Left colon (tissue), 2 donors: ENCODE measurements at places on chromosomes 2 and 18. TPM values are rescaled to one million over a fixed set of nuclear protein-coding genes. Genes with fewer than 3 reads are reported as not detected.
A peak's percentile ranks its signal among the peaks of the same experiment; 100 is the strongest.

- DNase-seq = no peak
Observed at GRCh38 chr18:67590571-67591141, 74.1 kb upstream of the DSEL start.

GRCh38 chr2:219245899-219246230 is 586 bp downstream of the STK16 start:
- DNase-seq = no peak

The TUBA4B gene
- total RNA-seq = not detected

DNA sequence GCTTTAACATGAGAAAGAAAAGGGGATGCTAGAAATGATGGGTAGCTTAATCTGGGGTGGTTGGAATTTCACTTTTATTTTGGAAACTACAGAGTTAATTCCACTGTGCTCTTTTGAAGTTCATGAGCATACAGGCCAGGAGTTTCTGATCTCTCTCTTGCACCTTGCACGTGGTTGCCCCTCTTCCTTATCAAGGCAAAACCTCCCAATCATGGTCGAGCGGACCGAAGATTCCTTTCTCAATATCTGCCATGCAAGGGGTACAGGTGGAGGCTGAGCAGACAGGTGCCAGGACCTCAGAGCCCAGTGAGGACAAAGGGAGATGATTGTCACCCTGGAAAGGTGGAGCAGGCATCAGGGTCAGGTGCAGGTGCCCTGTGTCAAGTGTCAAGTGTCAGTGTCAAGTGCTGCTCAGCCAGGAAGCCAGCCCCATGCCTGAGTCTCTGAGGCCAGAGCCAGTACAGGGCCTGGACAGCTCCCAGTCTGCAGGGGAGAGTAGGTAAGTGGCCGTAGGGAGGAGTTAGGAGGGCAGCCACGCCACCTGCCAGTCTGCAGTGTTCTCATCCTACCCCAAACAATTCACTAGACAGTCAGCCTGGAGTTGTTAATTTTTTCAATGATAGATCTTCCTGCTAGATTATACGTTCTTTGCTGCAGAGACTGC is 42.2 kb downstream of the LPIN1 start:
- no peak for DNase-seq

The ATP8B1 gene
- total RNA-seq = 387 TPM

The EMILIN1 gene
- 41.6 TPM for total RNA-seq

DNA sequence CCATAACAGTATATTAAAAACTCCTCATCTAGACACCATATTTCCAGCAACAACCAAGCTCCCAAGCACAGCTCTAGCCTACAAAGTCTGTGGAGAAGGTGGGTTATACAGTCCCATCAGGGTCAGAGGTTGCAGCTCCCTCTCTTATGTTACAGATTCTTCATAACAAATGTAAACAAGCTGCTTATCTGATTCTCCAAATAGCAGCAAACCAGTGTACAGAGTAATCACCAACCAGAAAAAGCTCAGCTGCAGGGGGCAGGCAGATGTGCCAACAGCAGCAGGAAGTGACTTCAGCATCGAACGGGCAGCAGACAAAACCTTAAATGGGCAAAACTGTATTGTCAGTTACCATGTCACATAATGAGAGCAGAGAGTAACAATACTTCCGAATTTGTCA is 52.9 kb upstream of the NABP1 start:
- DNase-seq = no peak

DNA sequence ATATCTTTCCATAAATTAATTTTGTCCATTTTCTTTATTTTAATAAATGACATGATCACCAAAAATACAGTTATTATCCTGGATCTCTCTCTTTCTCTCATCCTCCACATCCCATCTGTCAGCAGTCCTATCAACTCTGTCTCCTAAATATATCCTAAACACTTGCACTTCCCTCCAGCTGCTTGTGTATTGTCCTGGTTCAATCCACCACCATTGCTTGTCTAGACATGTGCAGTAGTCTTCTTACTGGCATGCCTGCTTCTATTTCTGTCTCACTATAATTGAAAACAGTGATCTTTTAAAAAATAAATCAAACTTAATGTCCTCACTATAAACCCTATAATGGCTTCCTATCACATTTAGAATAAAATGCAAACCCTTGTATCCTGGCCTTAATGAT is 2168.6 kb upstream of the PIK3C3 start:
- DNase-seq = no peak

The PRKAG3 gene
- total RNA-seq = not detected

DNA sequence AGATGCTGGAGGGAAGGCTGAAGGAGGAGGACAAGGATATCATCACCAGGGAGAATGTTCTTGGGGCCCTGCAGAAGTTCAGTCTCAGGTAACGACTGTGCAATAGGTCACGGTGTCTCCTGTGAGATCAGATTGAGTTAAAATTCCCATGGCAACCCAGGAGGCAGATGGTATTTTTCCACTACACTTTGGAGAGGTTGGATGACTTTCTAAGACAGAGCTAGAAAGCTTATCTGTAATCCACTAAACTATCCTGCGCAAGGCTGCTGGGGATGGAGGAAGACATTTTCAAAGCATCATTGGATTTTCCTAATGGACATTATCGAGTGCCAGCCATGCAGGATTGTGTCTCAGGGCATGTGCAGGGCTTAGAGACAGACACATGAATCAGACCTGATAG is 74.6 kb downstream of the ARMC9 start:
- DNase-seq = no peak

- DNase-seq = no peak
Observed at GRCh38 chr18:23526501-23527063, 23.3 kb downstream of the RMC1 start.

The BOLL gene
- not detected for total RNA-seq

DNA sequence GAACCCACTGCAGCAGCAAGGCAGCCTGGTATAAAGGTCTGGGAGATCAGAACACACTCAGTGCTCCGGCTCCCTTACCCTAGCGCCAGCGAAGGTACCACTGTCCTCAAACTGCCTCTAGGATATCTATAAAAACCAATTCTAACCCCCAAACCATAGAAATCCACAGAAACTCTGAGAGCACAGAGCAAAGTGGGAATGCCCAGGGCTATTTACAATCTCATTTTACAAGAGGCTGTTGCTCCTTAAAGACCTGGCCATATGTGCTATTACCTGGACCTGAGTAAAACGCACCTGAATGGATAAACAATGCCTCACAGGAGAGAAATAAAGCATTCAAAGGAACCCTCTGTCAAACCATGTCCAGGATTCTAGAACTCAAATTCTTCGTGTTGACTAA is 4.3 kb downstream of the STK39 start:
- no peak for DNase-seq

DNA sequence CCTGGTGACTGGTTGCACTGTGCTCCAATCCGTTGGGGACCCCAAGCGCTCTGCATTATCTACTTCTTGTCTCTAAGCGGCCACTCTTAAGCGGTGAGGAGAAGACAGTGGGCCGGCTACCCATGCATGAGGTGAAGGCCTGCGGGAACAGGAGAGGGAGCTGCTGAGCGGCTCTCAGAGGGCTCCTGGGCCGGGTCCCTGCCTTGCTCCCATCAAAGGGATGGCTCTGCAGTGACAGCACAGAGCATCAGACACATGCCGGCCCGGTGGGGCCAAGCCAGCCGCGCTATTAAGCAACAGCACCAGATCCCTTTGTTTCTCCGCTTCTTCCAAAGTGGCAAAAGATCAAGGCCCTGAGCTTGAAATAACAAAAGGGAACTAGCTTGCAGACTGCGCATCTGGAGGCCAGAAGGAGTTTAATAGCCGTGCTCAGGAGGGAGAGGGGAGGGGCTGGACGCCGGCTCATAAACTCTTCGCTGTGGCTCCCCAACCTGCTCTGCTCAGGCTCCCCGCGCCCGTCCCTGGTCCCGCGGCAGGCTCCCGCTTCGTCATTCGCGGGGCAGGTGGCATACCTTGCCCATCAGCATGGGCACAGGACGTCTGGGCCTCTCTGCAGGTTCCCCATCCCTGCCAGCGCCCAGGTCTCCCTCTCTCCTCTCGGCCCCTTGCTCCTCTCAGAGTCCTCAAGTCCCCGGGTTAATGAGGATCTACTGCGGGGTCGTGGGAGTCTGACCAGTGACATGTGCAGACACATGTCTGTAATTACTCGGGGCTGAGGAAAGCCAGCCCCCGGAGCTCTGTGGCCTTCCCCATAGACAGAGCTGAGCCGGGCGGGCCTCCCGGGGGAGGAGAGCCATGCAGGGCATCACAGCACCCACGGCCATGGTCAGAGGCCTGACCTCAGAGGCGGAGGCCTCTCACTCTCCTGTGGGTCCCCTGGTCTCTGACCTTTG is 96.7 kb downstream of the ASB1 start:
- peak; percentile 12 for DNase-seq
